ENCODE measurements at places on chromosomes 7 and 10.

- DNase-seq: peak; percentile 80
These were observed 2.4 kb upstream of the NKX2-3 start for GRCh38 chr10:99530108-99531025.

- no peak for DNase-seq
These were observed 2.6 kb upstream of the OPN4 start for GRCh38 chr10:86651631-86652331.

- no peak for DNase-seq
These were observed 23.6 kb upstream of the PLEKHA1 start for GRCh38 chr10:122350893-122351292.

DNA sequence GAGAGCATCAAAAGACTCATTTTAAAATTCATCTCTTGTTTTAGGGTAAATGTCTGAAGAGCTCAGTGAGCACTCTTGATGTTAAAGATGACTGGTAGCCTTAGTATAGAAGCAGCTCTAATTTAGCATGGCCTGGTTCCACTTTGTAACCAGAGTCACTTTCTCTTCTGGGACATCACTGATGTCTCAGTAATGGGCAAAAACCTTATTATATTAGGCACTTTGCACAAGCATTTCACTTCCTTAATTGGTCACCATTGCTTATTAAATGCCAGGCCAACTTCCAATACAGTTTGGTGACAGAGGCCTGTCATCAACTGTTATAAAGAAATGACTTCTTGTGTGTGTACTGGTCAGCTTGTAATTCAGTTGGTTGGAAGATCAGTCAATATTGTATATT is 53.0 kb downstream of the STEAP1B start:
- no peak for DNase-seq

DNA sequence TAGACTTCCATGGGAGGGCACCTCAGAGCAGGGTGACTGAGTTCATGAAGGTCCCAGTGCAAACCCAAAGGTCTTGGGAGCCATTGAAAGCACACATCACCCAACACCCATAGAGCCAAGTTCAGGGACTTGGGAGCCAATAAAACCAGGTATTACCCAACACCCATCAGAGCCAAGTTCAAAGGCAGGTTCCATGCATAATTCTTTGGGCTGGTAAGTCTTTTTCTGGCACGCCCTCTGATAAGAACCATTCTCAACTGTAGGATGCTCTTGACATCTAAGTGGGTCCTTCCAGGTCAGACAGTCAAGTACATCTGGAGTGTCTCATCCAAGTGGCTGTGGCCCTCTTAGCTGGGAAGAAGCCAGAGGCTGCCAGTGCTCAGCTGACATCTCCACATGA is 63.2 kb downstream of the EBF3 start:
- no peak for DNase-seq

DNA sequence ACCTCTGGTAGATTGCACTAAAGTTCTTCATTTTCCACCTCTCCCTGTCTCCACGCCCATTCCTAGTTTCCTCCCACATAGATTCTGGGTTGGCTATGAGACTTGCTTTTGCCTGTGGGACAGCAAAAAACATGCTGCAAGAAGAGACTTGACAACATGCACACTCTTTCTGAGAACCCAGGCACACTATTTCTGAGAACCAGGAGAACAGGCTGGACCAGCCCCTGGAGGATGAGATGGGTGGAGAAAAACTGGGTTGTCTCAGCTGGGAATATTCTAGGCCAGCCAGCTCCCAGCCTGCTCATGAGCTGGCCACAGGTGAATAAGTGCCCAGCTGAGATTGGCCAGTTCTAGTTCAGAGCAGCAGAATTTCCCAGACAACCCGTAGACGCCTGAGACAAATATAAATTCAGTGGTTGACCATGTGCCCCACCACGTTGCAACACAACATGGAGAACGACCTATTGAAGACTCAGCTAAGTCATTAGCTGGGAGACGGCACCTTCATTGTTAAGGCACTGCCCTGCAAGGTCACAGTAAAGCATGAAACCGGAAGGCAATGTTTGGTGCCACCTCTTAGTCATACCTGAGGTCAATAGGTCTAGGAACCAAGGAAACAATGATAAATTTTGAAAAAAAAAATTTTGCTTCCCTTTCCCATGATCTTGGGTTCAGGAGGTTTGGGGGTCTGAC is 92.7 kb upstream of the AKR1E2 start:
- no peak for DNase-seq

DNA sequence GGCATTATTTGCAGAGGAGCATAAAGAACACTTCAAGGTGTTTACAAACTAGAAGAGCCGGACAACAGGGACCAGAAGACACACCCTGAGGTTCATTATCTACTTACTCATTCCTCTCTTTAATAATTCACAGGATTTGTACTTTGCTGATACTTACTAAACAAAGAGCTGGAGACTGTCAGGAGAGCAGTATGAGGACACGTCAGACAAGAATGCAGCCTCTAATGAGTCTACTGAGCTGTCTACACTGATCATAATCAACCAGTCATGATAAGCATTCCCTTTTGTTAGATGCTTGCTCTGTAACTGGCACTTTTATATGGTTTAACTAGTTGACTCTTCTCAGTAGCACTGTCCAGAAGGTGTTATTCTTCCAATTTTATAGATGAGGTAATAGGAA is 243.3 kb upstream of the CDC14C start:
- no peak for DNase-seq
